GM04504 (cell line): ENCODE measurements at places on chromosomes 7 and 10.

GRCh38 chr7:149310113-149310836 is 48.3 kb downstream of the ZNF783 start:
- peak; percentile 55 for DNase-seq

DNA sequence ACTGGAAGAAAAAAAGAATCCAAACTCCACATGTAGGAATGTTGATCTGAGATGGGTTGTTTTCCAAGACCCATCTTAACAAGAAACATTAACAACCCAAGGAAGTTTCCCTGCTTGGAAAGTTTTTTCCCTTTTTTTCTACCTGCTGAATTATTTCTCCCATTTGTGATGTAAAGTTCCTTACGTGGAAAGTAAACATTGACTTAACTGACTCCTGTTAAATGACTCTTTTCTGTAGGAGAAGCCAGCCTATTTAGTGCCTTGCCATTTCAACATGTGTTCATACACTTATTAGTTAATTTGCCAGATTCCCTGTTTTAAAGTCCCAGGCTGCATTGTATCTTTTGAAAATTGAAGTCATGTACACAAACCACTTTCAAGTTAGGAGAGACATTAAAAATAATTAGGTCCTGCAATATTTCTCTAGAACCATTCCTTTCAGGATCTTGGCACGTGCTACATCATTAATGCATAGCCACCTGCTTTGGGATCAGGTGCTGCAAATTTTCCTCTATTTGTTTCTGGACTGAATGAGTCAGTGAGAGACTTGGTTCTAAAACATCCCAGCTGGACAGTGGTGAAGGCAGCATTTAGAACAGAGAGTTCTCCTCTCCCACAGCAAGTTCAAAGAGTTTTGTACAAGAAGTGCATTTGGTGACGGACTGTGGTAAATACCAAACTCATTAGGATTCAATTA is 698.5 kb downstream of the SUGCT start:
- no peak for DNase-seq

GRCh38 chr10:133180192-133180964 is 20.4 kb downstream of the KNDC1 start:
- DNase-seq = no peak

DNA sequence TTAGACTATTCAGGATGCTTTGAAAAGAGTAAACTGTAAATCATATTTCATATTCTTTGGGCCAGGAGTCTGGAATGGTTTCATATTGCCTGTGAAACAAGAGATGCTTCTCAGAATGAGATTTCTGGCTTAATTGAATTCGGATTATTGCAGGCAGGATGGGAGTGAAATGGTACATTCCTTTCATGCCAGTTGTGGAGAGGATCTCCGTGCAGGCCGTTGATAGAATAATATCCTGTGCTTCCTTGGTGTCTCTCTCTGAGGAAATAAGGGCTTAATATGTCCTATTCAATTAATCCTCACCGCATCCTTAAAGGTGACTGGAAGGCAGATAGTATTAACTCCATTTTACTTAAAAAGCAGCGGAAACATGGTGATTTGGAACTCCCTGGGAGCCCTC is 56.6 kb downstream of the CUX1 start:
- no peak for DNase-seq

DNA sequence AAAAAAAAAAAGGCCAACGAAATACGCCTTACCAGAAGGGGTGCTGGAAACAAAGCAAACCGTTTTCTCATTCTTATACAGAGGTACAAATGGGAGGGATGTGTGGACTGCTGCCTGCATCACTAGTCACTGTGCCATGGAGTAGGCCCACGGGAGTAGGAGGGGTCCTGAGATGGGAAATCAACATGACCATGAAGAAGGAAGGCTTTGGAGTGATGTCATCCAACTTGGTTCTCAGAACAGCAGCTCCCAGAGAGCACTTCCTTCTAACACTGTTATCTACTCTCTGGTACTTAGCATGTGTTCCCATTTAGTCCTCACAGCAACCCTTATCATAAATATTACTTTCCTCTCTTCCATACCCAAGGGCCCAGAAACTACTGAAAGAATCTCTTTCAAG is 60.0 kb upstream of the LRGUK start:
- DNase-seq = no peak

- DNase-seq = no peak
These were observed 21.7 kb downstream of the CCM2 start for GRCh38 chr7:45021604-45022296.

- no peak for DNase-seq
These were observed 95.0 kb downstream of the UBE3C start for GRCh38 chr7:157233677-157234076.

DNA sequence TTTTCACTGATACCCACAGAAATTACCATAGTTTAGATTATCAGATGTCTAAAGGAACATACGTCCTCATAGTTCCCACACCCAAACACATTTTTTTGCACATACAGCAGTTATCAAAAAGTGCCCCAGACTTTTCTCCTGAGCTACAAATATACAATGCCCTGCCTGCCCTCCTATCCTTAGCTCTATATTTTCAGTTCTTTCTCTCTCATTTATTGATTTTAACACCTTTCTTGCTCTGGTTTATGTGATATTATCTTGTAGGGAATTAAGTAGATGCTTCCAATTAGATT is 25.1 kb upstream of the SGMS1 start:
- no peak for DNase-seq

GRCh38 chr7:154183482-154183881 is 131.3 kb downstream of the DPP6 start:
- no peak for DNase-seq

GRCh38 chr10:3137958-3138726 is 34.4 kb downstream of the PITRM1 start:
- DNase-seq = no peak

DNA sequence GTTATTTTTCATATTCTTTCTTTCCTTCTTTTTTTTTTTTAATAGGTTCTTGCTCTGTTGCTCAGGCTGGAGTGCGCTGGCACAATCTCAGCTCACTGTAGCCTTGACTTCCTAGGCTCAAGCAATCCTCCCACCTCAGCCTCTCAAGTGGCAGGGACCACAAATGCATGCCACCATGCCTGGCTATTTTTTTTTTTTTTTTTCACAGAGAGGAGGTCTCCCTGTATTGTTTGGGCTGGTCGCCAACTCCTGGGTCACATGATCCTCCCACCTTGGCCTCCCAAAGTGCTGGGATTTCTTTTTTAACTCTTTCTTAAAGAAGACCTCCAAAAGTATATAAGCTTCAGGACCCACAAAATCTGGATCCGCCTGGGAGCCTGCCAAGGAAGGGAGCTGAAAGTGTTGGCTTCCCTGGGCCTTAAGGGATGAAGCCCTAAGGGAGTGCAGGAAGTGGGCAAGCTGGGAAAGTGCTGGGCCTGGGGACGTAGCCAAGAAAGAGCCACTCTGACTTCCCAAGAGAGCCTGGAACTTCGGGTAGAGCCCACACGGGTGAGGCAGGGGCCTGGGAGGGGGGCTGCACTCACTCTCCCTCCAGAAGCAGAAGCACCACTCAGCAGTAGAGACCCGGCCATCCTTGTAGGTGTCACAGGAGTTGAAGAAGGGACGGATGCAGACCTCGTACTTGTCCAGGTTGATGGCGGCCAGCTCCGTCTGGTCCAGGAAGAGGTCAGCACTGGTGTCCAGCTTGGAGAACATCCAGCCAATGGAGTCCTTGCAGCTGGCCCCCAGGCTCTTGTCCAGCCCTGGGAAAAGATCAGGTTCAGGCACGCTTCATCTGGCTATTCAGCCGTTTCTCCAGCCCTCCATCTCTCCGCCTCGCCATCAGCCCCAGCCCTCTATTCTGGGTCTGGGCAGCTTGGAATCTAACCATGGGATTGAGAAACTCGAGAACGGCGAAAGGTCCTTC is 21.8 kb downstream of the SPOCK2 start:
- no peak for DNase-seq

DNA sequence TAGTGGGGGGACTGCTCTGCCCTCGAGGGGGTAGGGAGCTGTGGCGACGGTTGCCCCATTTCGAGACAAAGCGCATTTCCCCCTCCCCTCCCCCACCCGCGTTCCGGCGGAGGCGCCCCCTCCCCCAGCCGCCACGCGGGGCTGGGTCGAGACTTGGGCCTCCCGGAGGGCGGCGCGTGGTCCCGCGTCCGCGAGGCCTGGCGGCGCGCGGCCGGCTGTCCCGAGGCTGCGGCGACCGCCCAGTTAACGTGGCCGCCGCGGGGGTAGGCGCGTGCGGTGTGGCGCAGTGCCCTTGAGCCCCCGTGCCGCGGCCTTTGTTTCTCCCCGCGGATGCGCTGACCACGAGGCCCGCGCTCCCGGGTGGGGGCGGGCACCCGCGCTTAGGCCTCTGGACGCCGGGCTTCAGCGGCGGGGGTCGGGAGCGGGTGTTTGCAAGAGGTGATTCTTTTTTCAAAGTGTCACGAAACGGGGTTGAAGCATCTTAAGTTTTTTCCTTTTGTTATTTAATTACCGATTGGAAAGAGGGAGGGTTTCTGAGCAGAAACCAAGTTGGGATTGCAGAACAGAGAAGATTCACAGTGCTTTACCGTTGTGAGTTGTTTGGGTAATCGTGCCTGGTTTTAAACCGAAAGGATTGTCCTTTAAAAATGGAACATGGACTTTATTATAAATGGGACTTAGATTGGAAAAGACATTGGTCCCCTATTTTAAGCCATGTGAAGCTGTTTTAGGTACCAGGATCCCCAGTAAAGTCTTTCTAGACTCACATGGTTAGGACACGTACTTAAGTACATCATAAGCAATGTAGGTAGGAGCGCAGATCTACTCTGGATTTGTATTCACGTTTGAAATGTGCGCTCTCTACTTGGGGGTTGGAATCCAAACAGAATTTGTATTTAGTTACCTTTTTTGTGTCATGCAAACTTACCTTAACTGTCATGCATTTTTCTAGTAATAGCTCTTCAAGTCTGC is 760 bp downstream of the CBX3 start:
- DNase-seq = no peak

- no peak for DNase-seq
These were observed 30.8 kb downstream of the CPXM2 start for GRCh38 chr10:123860856-123861255.

GRCh38 chr10:79129361-79129997 is 60.7 kb downstream of the ZMIZ1 start:
- DNase-seq = no peak

- DNase-seq = no peak
These were observed 501.6 kb downstream of the TCERG1L start for GRCh38 chr10:130809761-130810515.

DNA sequence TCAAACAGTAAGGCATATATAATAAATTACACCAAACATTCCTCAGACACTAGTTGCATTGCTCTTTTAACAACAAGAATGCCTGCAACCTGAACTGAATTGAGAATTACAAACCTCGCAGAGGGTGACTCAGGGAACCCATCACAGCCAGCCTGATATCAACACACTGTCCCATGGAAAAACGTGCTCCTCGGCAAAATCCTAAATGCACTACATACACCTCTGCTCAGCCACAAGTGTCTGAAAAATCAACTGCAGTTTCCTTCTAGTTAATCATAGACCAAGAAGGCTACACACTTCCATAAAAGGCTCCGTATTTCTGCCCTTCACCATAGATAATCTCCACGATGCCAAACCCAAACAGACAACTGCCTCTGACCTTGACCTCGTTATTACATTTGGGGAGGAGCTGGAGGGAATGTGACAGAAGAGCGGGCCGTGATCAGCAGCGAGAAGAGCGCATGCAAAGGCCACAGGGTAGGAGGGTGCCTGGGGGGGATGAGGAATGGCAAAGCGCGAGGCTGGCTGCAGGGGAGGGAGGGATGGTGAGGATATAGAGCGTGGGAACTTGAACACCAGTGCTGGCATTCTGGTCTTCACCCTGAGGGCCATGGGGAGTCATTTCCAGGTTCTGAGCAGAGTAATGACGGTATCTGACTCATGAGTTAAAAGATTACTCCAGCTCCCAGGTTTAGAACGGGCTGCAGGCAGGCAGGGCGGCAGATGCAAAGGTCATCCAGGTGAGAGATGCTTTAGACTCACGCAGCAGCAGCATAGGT is 201.9 kb upstream of the FRMD4A start:
- DNase-seq = no peak

- DNase-seq = no peak
These were observed 613 bp downstream of the USP6NL start for GRCh38 chr10:11610826-11611247.

DNA sequence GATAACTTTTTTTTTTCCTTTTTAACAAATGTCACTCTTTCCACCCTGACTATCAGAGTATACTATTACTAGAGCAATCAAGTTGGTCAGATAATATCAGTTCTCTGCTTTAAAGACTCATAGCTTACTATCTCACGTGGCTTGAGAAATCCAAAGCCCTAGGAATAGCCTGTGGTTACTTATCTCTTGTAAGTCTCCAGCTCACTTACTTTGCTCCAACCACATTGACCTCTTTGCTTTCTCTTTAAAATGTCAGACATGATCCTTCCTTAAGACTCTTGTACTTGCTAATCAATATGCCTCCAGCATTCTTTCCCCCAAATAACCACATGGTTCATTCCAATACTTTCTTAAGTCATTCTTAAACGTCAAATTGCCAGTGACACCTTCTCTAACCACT is 1292.2 kb downstream of the REEP3 start:
- DNase-seq = no peak

DNA sequence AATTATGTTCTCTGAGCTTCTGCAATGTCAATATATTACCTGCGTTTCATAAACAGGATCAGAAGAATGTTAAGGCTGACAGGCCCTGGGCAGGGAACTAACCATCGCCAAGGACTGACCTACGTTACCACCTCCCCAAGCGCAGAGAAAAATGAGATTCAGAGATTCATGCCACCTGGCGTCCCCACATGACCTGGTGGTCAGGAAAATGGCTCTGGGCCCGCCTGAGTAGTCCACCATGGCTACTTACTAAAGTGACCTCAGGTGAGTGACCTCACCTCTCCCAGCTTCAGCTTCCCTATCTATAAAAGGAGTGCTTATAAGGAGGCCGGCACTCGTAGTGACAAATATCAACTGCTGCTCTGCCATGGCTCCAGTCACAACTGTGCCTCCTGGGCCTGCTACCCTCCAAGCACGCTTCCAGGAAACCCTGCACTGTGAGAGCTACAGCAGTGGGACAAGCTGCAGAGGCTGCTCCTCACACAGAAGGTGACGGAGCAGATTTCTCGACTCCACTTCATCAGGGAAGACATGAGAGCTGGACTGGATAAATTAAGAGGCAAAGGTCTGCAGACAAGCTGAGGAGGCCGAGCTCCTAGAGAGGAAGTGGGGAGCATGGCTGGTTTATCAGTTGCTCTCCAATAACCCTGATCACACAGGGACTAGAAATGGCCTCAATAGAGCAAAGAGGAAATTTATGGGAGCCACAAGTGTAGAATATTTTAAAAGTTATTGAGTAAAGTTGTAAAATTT is 103.0 kb downstream of the RNF216 start:
- DNase-seq = no peak

- DNase-seq = no peak
These were observed 34.9 kb upstream of the PTF1A start for GRCh38 chr10:23157239-23157681.

- DNase-seq = no peak
These were observed 926.7 kb upstream of the ZNF722 start for GRCh38 chr7:63071920-63072319.
